Left hindlimb (tissue), 1 donor: ENCODE measurements at places on chromosomes 16 and 17.

DNA sequence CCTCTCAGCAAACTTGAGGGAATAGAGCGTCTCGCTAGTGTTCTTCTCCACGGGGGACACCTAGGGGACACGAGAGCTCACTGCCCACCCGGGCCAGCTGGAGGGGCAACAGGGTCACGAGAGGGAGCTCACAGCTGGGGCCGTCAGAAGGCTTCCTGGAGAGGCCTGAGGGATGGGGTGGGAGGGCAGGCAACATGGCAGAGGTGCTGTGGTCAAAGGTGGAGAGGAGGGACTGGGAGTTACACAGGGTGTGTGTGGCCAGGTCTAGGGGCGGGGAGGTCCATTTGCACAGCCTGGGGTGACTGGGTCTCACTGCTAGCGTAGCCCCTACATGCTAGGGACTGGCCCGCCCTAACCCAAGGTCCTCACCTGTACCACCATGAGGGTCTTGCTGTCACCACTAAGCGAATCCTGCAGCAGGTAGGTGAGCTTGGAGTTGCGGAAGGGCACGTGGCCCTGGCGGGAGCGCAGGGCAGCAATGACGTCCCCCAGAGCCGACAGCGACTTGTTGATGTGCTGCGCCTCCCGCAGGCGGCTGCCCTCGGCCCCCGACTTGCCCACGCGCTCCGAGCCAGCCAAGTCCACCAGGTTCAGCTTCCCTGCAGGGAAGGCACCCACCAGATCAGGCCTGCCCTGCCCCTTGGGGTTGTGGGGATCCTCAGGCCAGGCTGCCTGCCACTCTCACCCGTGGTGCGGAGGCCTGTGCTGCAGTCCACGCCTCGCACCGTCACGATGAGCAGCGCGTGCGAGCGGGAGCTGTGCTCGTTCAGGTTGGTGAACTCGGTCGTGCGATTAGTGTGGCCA is 25.0 kb downstream of the KATNB1 start:
- DNase-seq, result no peak

DNA sequence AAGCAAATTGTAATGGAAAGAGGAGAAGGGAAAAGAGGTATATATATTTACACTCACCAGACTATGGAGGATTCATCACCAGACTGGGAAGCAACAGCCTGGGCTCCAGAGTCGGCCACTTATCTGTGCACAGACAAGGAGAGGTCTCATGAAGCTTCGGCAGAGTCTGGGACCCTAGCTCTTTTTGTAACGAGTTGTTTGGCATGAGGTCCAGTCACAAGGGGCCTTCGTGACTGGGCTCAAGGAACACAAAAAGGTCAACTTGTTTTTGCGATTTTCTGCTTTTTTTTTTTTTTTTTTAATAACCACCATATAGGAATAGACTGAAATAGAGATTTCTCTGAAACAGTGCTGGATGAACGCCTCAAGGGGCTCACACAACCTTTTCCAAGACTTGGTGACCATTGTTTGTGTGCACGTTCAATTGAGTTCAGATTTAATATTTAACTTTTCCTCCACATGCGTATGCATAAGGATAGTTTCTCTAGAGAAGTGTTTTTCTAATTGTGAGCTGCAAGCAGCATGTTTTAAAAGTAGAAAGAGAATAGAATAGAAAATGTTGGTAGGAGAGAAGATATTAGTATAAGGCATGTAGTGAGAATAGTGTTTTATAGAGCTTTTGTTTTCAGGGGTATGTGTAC is 25.8 kb downstream of the BPTF start:
- no peak for DNase-seq

GRCh38 chr17:72404872-72405271 is 284.1 kb downstream of the SOX9 start:
- DNase-seq, result no peak

DNA sequence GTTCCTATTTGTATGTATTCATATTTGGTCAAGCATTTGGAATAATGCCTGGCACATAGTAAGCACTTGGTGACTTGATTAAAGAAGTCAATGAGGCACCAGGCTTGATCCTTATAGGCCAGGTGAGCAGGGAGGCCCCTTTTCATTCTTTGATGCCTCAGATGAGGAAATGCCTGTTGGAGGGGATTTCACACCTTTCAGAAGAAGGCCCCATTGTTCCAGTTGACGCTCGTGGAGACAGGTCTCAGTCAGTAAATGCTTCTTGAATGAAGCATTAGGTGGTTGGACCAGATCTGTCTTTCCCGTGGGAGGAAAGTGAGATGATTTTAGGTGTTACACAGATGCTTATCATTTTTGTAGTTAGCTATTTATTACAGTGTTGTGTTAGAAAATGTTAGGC is 13.0 kb downstream of the LCMT1 start:
- no peak for DNase-seq

DNA sequence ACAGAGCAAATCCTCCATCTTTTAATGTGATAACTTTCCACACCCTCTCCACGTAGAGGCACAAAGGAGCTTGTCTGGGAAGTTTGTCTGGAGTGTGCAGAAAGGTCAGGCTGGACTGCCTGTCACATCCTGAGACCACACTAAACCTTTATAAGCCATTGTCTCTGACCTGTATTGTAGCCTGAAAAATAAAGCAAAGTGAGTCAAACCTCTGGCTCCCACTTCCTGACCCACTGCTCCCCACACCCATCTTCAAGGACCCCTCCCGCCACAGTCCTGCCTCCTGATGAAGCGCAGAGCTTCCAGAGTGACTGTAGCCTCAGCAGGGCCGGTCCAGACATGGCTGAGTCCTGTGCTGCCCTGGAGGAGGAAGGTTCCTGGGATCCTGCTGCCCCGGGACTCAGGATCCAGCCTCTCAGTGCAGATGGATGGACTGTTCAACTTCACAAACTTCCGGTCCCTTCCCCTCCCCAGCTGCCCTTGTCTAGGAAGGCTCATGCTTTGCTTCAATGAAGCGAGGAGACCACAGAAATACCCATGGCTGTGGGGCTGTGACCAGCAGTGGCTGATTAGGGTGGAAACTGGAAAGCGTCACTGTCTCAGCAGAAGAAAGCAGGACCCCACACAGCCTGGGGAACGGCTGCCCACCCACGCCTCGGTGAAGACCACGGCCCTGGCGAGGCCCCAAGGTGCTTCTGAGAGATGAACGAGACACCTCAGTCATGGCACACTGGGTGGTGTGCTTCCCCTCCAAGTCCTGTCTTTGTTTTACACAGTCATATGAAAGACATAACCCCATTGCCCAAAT is 30.9 kb upstream of the CLEC18B start:
- no peak for DNase-seq
